NCI-H2107 (cell line): ENCODE measurements at places on chromosomes 13 and 19.

DNA sequence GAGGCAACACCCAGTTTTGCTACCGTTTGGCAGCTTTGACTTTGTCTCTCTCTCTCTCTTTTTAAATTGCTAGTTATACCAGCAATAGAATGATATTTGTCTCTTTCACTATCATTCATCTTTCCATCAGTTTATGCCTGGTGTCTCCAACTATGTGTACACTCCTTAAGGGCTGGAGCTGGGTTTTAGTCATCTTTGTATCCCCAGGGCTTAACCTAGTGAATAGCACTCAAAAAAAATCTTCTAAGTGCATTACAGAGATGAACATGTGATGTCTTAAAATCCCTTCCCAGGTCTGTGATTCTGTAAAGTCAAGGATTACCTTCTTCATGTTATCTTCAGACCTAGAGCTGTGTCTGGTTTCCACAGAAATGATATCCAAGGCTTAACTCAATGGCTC is 7.8 kb upstream of the UBL3 start:
- no peak for DNase-seq

DNA sequence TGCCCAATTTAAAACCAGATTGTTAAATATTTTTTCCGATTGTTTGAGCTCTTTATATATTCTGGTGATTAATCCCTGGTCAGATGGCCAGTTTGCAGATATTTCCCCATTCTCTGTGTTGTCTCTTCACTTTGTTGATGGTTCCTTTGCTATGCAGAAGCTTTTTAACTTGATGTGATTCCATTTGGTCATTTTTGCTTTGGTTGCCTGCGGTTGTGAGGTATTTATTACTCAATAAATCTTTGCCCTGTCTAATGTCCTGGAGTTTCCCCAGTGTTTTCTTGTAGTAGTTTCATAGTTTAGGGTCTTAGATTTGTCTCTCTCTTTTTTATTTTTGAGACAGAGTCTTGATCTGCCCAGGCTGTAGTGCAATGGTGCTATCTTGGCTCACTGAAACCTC is 23.8 kb upstream of the LMO7 start:
- DNase-seq = no peak

- no peak for DNase-seq
These were observed 745.3 kb downstream of the GPC5 start for GRCh38 chr13:92143766-92144165.

- no peak for DNase-seq
These were observed 215.3 kb downstream of the KLF5 start for GRCh38 chr13:73274147-73274546.

DNA sequence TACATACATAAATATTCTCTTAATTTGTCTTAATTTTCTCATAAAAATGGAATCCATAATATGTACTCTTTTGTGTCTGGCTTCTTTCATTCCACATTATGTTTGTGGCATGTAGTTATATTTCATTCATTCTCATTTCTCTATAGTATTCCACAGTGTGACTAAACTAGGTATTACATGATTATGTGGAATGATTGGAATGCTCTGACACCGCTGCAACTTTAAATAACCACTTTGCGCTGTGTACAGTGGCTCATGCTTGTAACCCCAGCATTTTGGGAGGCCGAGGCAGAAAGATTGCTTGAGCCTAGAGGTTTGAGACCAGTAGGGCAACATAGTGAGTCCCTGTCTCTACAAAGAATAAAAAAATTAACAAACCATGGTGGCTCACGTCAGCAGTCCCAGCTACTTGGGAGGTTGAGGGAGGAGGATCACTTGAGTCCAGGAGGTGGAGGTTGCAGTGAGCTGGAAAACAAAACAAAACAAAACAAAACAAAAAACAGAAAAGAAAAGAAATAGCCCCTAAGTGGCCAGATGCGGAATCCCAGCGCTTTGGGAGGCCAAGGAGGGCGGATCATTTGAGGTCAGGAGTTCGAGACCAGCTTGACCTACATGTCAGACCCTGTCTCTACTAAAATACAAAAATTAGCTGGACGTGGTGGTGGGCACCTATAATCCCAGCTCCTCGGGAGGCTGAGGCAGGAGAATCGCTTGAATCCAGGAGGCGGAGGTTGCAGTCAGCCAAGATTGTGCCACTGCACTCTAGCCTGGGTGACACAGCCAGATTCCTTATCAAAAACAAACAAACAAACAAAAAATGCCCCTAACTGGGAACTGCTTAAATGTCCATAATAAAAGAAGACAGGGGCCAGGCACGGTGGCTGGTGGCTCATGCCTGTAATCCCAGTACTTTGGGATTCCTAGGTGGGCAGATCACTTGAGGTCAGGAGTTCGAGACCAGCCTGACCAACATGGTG is 8.0 kb upstream of the SAE1 start:
- DNase-seq = no peak

- DNase-seq = no peak
These were observed 38.3 kb upstream of the C19orf12 start for GRCh38 chr19:29753190-29753933.

- no peak for DNase-seq
These were observed 100.7 kb upstream of the OBI1 start for GRCh38 chr13:78759704-78760103.
